Nephron progenitor cell (in vitro differentiated cells): ENCODE measurements at places on chromosomes 12 and 14.

- peak overlapping the region; percentile 0 for H3K27ac ChIP-seq
- H3K27me3 ChIP-seq = no peaks in the 10 kb centered on the region
- peaks cover 64% of the 10 kb centered on the region for H3K36me3 ChIP-seq
- H3K4me3 ChIP-seq = no peak overlapping the region
- no peaks in the 10 kb centered on the region for H3K4me1 ChIP-seq
Measured at GRCh38 chr12:128626808-128627320, 196.9 kb downstream of the SLC15A4 start.

DNA sequence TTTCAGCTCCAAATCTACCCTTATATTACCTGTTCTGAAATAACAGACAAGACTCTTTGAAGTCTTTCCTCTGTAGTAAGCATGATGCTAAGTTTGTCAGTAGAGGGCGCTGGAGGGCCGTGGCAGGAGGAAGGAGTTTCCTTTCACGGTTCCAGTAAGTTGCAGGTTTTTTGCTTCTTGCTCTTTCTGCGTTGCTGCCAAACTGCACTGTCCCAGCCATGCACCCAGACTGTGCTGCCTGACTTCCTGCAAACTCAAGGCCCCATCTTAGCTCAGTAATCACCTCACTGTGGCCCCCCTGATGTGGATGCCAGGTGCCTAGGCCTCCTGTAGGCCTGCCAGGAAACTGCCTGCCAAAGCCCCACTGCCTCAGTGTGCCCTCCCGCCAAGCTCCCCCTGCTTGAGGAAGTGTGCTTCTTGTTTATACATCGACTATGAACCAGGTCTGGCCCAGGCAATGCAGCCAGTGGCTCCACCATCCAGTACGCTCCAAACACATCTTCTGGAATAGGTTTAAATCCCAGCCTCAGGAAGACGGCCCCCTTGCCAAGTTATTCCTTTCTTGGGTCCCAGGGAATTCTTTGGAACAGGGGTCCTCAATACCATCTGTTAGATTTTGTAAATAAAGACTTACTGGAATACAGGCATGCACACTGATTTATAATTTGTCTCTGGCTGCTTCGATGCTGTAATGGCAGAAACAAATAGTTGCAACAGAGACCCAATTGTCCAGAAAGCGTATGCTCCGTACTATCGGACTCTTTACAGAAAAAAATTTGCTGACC is 193.7 kb upstream of the LRIG3 start:
- H3K36me3 ChIP-seq = no peaks in the 10 kb centered on the region
- peaks cover 30% of the 10 kb centered on the region for H3K4me1 ChIP-seq
- H3K4me3 ChIP-seq = no peak overlapping the region

GRCh38 chr14:20848955-20849570 is 42.1 kb upstream of the RNASE3 start:
- peaks cover 15% of the 10 kb centered on the region for H3K4me1 ChIP-seq
- peaks cover 13% of the 10 kb centered on the region for H3K27me3 ChIP-seq
- DNase-seq = no peak
- no peaks in the 10 kb centered on the region for H3K36me3 ChIP-seq
- H3K4me3 ChIP-seq = peak overlapping the region; percentile 29
- peak overlapping the region; percentile 65 for H3K27ac ChIP-seq

GRCh38 chr12:84131076-84131475 is 781.5 kb downstream of the SLC6A15 start:
- H3K27ac ChIP-seq = no peak overlapping the region
- no peaks in the 10 kb centered on the region for H3K36me3 ChIP-seq
- H3K27me3 ChIP-seq = no peaks in the 10 kb centered on the region
- no peaks in the 10 kb centered on the region for H3K4me1 ChIP-seq

GRCh38 chr12:84766375-84766774 is 146.2 kb downstream of the SLC6A15 start:
- DNase-seq = no peak
- H3K36me3 ChIP-seq = no peaks in the 10 kb centered on the region
- no peak overlapping the region for H3K27ac ChIP-seq

DNA sequence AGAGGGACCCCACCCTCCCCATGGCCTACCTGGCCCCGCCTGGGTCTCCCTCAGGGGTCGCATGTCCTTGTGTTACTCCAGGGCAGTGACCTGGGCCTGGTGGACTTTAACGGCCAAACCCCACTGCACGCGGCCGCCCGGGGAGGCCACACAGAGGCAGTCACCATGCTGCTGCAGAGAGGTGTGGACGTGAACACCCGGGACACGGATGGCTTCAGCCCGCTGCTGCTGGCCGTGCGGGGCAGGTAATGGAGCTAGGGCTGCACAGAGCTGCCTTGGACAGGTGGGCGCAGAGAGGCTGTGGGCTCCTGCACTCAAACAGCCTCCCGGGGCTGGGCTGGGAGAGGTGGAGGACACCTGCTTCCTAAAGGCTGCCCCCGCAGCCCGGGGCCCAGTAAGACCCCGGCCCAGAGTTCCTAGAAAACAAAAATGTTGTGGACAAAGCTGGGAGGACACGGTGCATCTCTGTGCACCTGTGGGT is 21.6 kb downstream of the ASPG start:
- H3K4me1 ChIP-seq = peaks cover 24% of the 10 kb centered on the region
- H3K4me3 ChIP-seq = no peak overlapping the region
- H3K27me3 ChIP-seq = peaks cover 2% of the 10 kb centered on the region
- no peak overlapping the region for H3K27ac ChIP-seq

- no peak overlapping the region for H3K4me3 ChIP-seq
- no peak overlapping the region for H3K27ac ChIP-seq
- no peak for DNase-seq
- peaks cover 4% of the 10 kb centered on the region for H3K27me3 ChIP-seq
- H3K4me1 ChIP-seq = peaks cover 13% of the 10 kb centered on the region
Measured at GRCh38 chr12:93723568-93723930, 46.4 kb downstream of the CRADD start.

GRCh38 chr12:29771786-29772185 is 12.0 kb downstream of the TMTC1 start:
- DNase-seq = no peak
- no peak overlapping the region for H3K4me3 ChIP-seq
- no peaks in the 10 kb centered on the region for H3K4me1 ChIP-seq
- H3K36me3 ChIP-seq = peaks cover 15% of the 10 kb centered on the region

GRCh38 chr14:104864267-104865080 is 594 bp upstream of the CEP170B start:
- DNase-seq = peak; percentile 50
- no peaks in the 10 kb centered on the region for H3K36me3 ChIP-seq
- no peak overlapping the region for H3K27ac ChIP-seq
- peaks cover 7% of the 10 kb centered on the region for H3K4me1 ChIP-seq
- peak overlapping the region; percentile 66 for H3K4me3 ChIP-seq

DNA sequence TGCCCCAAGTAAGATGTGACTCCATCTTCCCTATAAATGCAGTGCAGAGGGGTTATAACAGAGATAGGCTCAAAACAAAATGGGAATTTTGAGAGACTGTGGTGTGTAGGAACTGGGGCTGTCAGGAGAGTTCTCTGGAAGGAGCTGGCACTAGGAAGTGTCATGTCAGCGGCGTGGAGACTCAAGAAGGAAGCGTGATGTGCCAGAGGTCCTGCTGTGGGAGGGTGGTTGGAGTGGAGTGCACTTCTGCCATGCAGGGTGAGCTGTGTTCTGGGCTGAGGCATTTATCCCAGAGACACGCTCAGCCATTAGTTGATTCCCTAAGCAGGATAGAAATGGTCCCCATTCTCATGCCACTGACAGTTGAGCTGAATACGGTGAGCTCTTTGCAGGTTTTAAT is 19.0 kb downstream of the GLT1D1 start:
- peaks cover 9% of the 10 kb centered on the region for H3K27me3 ChIP-seq
- H3K27ac ChIP-seq = no peak overlapping the region
- no peak for DNase-seq
- no peaks in the 10 kb centered on the region for H3K4me1 ChIP-seq

GRCh38 chr14:36423430-36423829 is 96.6 kb downstream of the NKX2-1 start:
- H3K4me3 ChIP-seq = no peak overlapping the region
- H3K36me3 ChIP-seq = no peaks in the 10 kb centered on the region
- H3K4me1 ChIP-seq = peaks cover 9% of the 10 kb centered on the region
- DNase-seq = no peak

DNA sequence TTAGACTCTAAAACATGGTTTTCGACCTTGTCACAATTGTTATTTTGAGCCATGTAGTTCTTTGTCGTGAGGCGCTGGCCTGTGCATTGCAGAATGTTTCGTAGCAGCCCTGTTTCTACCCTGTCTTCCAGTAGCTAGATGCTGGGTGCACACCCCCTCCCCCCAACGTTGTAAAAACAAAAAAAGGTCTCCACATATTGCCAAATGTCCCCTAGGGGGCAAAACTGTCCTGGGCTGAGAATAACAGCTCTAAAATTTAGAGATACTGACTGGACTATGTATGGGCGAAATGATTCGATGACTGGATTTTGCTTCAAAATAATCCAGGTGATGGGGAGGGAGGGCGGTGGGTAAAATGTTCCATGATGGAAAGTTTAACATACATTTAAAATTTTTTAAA is 126.1 kb upstream of the FUT8 start:
- no peak overlapping the region for H3K27ac ChIP-seq
- H3K4me3 ChIP-seq = no peak overlapping the region
- DNase-seq = no peak

DNA sequence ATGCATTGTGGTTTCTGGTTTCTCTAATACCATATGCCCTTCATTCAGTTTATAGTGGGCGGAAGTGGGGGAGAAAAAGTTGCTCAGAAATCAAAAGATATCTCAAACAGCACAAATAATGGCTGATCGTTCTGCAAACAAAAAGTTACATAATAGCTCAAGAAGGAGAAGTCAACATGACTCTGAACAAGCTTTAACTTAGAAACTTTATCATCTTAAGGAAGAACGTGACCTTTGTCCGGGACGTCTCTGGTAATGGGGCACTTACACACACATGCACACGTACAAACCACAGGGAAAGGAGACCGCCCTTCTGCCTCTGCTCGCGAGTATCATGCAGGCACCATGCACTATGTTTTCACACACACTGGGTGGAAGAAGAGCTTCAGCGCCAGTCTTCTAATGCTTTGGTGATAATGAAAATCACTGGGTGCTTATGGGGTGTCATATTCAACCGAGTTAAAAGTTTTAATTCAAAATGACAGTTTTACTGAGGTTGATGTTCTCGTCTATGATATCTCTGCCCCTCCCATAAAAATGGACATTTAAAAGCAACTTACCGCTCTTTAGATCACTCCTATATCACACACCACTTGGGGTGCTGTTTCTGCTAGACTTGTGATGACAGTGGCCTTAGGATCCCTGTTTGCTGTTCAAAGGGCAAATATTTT is 4.7 kb downstream of the FOS start:
- H3K27ac ChIP-seq = no peak overlapping the region
- no peak for DNase-seq
- H3K4me3 ChIP-seq = no peak overlapping the region

GRCh38 chr14:51210594-51210993 is 29.5 kb upstream of the TMX1 start:
- DNase-seq = no peak
- H3K4me1 ChIP-seq = peaks cover 17% of the 10 kb centered on the region
- no peaks in the 10 kb centered on the region for H3K36me3 ChIP-seq
- H3K4me3 ChIP-seq = no peak overlapping the region

GRCh38 chr14:53356361-53357150 is 203.4 kb upstream of the DDHD1 start:
- H3K27me3 ChIP-seq = peaks cover 5% of the 10 kb centered on the region
- H3K4me3 ChIP-seq = no peak overlapping the region
- H3K4me1 ChIP-seq = peaks cover 30% of the 10 kb centered on the region
- H3K36me3 ChIP-seq = no peaks in the 10 kb centered on the region
- peak overlapping the region; percentile 66 for H3K27ac ChIP-seq
- DNase-seq = no peak

- no peak overlapping the region for H3K4me3 ChIP-seq
- no peak overlapping the region for H3K27ac ChIP-seq
- H3K36me3 ChIP-seq = peaks cover 36% of the 10 kb centered on the region
- no peak for DNase-seq
Measured at GRCh38 chr14:89327771-89328212, 89.2 kb downstream of the FOXN3 start.

GRCh38 chr14:105473033-105473676 is 1.5 kb upstream of the CRIP2 start:
- H3K4me3 ChIP-seq = no peak overlapping the region
- H3K36me3 ChIP-seq = no peaks in the 10 kb centered on the region
- peaks cover 19% of the 10 kb centered on the region for H3K27me3 ChIP-seq
- H3K27ac ChIP-seq = no peak overlapping the region
- no peak for DNase-seq

GRCh38 chr14:105485739-105486162 is 935 bp upstream of the CRIP1 start:
- peak; percentile 76 for DNase-seq
- H3K27me3 ChIP-seq = peaks cover 71% of the 10 kb centered on the region
- no peaks in the 10 kb centered on the region for H3K36me3 ChIP-seq
- H3K4me1 ChIP-seq = peaks cover 34% of the 10 kb centered on the region
- no peak overlapping the region for H3K27ac ChIP-seq

DNA sequence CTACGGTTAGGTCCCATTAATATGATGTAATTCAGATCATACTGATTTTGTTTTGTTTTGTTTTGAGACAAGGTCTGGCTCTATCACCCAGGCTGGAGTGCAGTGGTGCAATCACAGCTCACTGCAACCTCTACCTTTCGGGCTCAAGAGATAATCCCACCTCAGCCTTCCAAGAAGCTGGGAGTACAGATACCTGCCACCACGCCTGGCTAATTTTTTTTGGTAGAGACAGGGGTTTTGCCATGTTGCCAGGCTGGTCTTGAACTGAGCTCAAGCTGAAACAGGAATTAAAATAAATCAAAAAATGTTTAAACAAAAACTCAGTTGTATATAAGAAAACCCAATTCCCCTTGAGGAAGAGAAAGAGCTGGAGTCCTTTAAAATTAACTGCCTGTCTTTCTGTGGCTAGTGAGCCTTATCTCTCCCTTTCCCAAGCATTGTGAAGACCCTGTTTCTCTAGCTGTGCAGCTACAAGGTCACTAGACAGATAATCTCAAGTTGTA is 17.7 kb upstream of the ANAPC7 start:
- H3K27me3 ChIP-seq = peaks cover 7% of the 10 kb centered on the region
- no peak for DNase-seq
- H3K27ac ChIP-seq = peak overlapping the region; percentile 49
- H3K4me3 ChIP-seq = no peak overlapping the region

GRCh38 chr12:11968048-11968383 is 102.7 kb upstream of the BCL2L14 start:
- no peak for DNase-seq
- H3K27me3 ChIP-seq = peaks cover 26% of the 10 kb centered on the region
- peaks cover 25% of the 10 kb centered on the region for H3K4me1 ChIP-seq

- H3K4me3 ChIP-seq = no peak overlapping the region
- no peak for DNase-seq
- H3K4me1 ChIP-seq = no peaks in the 10 kb centered on the region
Measured at GRCh38 chr12:11539156-11539555, 110.3 kb upstream of the ETV6 start.

- H3K4me1 ChIP-seq = peaks cover 80% of the 10 kb centered on the region
- peaks cover 4% of the 10 kb centered on the region for H3K27me3 ChIP-seq
- peak overlapping the region; percentile 97 for H3K27ac ChIP-seq
- H3K4me3 ChIP-seq = peak overlapping the region; percentile 98
- H3K36me3 ChIP-seq = peaks cover 47% of the 10 kb centered on the region
Measured at GRCh38 chr12:54005853-54006558, 2.8 kb upstream of the HOXC8 start.

- H3K4me1 ChIP-seq = peaks cover 16% of the 10 kb centered on the region
- no peak overlapping the region for H3K4me3 ChIP-seq
- no peaks in the 10 kb centered on the region for H3K36me3 ChIP-seq
- peaks cover 3% of the 10 kb centered on the region for H3K27me3 ChIP-seq
Measured at GRCh38 chr14:70893858-70894291, 13.4 kb upstream of the PCNX1 start.
